ENCODE measurements at places on chromosomes 11 and 22.

- DNase-seq = no peak
Measured at GRCh38 chr11:66719111-66719872, 9.7 kb downstream of the SPTBN2 start.

DNA sequence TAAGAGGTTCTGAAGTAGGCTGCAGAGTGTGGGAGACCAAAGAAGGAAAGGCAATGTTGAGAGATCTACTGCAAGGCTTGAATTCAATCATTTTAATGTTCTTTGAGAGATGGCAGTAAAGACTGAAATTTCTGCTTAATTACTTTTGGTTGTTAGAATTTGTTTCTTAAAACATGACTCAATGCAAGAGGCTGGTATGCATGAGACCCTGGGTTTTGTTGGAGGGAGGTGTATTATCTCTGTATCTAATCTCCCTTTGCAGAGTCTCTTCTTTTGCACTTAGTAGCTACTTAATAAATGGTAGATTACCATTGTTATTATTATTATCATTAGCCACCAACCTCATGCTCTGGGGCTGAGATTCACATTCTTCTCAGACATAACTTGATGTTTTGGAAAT is 87.4 kb upstream of the DRD2 start:
- DNase-seq = no peak

GRCh38 chr11:2409611-2410468 is 9.3 kb downstream of the TSSC4 start:
- no peak for DNase-seq

GRCh38 chr11:121236115-121237001 is 56.2 kb upstream of the SC5D start:
- DNase-seq = no peak
